ENCODE measurements at places on chromosomes 11 and 22.

- DNase-seq: peak; percentile 70
These were observed 648.5 kb downstream of the BRD1 start for GRCh38 chr22:49179175-49179574.

DNA sequence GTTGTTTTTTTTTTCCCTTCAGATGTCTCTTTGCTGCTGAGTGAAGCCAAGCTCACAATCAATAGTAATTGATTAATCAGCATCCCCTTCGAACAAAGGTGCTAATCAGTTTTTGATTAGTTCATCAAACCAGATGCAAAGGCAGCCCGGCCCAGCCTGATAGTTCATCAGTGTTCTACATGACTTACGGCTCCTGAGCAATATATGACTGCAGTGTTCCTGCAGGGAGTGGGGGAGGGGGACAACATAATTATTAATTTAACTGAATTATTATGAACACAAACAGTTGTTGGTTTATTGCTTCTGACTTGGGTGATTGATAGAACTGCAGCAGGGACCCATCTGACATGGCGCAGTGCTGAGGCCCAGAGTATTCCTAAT lies 315.3 kb downstream of the CADM1 start:
- DNase-seq: no peak

DNA sequence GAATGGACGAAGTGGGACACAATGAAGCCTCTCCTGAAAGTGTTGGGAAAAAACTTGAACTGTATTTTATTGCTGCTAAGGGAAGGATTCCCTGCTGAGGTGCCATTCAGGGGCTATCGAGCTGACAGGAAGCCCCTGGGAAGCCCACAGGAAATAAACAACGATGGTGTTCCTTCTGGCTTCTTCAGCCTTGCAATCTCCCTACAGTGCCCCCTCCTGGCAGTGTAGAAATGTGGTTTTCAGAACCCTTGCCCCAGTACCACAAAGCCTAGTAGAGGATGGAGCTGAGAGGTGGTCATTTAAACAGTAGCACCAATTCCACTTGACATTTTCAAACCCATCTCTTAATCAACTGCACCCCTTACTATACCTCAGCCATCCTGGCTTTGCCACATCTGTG lies 676.7 kb upstream of the ARHGAP42 start:
- no peak for DNase-seq

DNA sequence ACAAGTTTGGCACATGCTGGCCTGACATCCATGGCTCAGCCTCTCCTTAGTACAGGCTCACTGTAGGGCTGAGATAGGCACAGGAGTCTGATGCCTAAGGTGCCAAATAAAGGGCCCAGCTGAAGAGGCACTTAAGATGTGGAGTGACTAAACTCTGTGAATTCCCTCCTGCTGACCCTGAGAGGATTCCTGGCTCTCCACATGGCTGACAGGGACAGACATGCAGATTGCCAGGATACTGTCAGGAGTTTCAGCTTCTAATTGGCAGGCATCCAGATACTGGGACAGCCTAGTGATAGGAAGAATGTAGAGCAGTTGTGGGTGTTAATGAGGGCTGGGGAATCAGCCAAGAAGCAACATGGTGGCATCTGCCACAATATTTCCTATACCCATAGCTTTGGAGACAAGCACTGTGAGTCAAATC lies 558.7 kb downstream of the INSC start:
- DNase-seq: no peak

- peak; percentile 26 for DNase-seq
These were observed 38.2 kb upstream of the WEE1 start for GRCh38 chr11:9535189-9535781.

- no peak for DNase-seq
These were observed 117.8 kb upstream of the C11orf87 start for GRCh38 chr11:109304159-109304558.

GRCh38 chr11:100800202-100800601 lies 113.1 kb downstream of the ARHGAP42 start:
- no peak for DNase-seq

DNA sequence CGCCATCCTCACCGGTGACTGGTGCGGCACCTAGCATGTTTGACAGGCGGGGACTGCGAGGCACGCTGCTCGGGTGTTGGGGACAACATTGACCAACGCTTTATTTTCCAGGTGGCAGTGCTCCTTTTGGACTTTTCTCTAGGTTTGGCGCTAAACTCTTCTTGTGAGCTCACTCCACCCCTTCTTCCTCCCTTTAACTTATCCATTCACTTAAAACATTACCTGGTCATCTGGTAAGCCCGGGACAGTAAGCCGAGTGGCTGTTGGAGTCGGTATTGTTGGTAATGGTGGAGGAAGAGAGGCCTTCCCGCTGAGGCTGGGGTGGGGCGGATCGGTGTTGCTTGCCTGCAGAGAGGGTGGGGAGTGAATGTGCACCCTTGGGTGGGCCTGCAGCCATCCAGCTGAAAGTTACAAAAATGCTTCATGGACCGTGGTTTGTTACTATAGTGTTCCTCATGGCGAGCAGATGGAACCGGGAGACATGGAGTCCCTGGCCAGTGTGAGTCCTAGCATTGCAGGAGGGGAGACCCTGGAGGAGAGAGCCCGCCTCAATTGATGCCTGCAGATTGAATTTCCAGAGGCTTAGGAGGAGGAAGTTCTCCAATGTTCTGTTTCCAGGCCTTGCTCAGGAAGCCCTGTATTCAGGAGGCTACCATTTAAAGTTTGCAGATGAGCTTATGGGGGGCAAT lies 1.1 kb downstream of the NEAT1 start:
- no peak for DNase-seq

- no peak for DNase-seq
These were observed 154.9 kb downstream of the MPPED1 start for GRCh38 chr22:43566561-43567332.

- no peak for DNase-seq
These were observed 166.8 kb downstream of the MYO18B start for GRCh38 chr22:25908755-25909154.

GRCh38 chr11:923691-924405 lies 1.8 kb upstream of the AP2A2 start:
- no peak for DNase-seq

GRCh38 chr11:83549984-83550667 lies 264.0 kb upstream of the CCDC90B start:
- no peak for DNase-seq

GRCh38 chr11:93487032-93487483 lies 56.1 kb downstream of the SMCO4 start:
- no peak for DNase-seq

DNA sequence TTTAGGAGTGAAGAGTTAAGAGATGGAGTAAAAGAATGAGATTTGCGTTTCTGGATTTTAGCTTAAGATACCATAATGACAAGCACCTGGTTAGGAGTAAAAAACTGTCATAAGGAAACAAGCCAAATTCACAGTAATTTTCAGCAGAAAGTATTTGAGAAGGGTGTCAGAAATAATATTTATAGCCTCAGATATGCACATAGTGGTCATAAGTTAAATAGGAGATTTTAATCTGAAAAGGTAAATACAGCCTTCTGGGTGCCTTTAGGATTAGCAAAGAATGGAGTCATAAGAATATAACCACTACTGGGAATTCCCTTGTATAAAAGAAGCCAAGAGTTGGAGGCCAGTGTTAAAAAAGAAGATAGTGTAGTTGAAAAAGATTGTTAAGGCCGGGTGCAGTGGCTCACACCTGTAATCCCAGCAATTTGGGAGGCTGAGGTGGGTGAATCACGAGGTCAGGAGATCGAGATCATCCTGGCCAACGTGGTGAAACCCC lies 160.1 kb downstream of the SWAP70 start:
- DNase-seq: no peak

GRCh38 chr22:30810105-30810504 lies 115.4 kb downstream of the OSBP2 start:
- DNase-seq: no peak

DNA sequence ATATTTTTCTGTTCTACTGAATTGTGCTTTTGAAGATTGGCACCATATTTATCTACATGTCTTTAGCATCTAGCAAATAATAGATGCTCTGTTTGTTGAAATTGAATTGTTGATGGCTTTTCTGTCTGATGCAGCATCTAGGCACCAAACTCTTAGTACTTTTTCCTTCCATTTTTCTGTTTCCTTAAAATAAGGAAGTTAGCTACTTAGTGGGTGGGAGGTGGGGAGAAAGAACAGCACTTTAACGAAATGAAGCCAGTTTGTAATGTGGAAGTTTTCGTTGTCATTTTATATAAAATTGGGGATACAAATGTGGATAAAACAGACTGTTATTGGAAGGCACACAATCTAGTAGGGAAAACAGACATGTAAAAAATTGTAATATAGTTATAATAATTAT lies 76.6 kb downstream of the HIPK3 start:
- no peak for DNase-seq

DNA sequence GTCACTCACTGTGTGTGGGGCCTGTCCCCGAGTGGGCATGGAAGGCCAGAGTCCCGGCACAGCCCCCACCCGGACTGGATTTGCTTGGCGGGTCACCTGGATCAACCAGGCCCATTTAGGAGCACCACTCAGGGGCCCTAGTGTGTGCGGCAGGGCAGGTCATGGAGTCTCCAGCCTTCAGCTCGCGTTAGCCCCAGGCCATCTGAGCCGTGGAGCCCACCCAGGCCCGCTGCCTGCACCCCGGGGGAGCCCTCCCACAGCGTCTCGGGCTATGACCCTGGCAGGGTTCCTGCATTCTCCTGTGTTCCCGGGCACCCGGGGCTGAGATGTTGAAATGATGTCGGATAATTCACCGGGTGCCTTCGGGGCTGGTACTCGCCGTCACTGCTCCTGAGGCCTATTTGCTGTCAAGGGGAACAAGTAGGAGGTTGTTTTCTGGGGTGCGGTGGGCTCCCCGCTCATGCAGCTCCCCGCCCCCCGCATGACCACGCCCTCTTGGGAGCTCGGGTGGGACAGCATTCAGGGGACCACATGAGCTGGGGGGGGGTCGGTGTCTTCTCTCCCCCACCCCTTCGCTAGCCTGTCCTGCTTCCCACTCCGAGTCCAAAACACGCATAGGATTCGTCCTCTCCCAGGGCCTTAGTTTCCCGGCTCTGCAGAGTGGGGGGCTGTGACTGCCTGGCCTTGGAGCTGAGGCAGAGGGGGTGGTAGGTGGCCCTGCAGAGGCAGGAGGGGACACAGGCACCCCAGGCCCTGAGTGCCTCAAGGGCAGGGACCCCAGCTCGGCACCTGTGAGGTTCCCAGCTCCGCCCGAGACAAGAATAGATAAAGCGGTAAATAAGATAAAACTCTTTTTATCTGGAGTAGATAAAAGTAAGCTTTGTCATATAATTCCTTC lies 77.2 kb downstream of the KCNQ1 start:
- DNase-seq: no peak

DNA sequence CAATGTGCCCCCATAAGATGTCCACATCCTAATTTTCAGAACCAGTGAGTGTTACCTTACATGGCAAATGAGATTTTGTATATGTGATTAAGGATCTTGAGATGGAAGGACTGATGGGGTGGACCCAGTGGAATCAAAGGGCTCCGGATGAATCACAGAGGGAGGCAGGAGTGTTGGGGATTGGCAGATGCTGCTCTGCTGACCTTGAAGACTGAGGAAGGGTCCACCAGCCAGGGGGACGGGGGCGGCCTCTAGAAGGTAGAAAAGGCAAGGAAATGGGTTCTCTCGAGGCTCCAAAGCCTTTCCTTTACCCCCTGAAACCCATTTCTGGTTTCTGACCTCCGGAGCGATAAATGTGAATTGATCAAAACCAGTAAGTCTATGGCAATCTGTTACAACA lies 18.8 kb downstream of the TMEM218 start:
- no peak for DNase-seq

GRCh38 chr11:44067266-44067665 lies 1.2 kb downstream of the ACCS start:
- no peak for DNase-seq

- no peak for DNase-seq
These were observed 83.6 kb upstream of the PPARA start for GRCh38 chr22:46066691-46067090.

GRCh38 chr22:37545703-37546436 lies 14.4 kb upstream of the CDC42EP1 start:
- DNase-seq: no peak

DNA sequence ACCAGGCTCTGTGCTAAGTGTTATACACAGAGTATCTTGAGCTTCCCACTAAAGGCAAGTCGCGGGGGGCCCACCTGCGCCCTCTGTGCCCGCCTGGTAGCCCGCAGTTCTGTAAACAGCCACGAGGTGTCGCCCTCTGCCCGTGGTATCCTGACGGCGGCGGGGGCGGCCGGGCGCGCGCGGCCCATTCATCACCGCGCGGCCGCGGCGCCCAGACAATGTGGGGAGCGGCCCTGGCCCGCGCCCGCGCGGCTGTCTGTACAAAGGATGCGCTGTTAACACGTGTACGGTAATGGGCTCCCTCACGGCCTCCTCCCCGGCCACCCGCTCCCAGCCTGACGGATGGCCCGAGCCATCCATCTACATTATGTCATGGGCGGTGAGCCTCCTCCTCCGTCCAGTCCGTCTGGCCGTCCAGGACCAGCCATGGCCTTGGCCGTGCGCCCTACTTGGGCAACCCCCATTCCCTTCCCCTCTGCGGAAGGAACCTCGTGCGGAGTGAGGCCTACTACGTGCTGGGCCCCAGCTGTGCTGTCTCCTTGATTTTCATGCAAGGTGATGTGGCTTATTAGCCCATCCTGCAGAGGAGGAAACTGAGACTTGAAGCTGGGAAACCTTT lies 99.4 kb downstream of the MIAT start:
- DNase-seq: peak; percentile 22

DNA sequence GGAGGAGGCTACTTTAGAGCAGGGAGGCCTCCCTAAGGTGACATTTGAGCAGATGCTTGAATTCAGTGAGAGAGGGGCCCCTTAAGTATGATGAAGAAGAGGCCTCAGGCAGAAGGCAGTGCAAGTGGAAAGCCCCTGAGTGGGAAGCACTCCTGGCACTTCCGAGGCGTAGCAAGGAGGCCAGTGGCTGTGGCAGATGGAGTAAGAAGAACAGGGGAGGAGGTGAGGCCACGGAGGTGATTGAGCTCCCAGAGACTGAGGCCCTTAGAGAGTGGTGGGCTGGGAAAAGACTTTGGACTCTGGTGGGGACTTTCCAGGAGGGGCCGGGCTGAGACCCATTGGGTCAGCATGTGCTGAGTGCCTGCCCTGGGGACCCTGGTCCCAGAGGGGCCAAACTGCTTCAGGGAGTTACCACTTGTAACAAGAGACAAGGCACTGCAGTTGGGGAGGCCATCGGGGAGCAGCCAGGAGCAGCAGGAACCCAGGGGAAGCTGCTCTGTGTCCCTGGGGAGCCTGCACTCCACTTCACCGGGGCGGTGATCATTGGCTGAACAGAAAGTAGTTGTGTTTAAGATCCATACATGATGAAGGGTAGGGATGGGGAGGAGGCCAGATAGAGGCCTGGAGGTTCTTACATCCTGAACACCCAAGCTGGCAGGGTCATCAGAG lies 2.5 kb upstream of the CENPM start:
- no peak for DNase-seq

Measured in NCI-H2081 (cell line).